ENCODE measurements at places on chromosomes 12 and 14.

DNA sequence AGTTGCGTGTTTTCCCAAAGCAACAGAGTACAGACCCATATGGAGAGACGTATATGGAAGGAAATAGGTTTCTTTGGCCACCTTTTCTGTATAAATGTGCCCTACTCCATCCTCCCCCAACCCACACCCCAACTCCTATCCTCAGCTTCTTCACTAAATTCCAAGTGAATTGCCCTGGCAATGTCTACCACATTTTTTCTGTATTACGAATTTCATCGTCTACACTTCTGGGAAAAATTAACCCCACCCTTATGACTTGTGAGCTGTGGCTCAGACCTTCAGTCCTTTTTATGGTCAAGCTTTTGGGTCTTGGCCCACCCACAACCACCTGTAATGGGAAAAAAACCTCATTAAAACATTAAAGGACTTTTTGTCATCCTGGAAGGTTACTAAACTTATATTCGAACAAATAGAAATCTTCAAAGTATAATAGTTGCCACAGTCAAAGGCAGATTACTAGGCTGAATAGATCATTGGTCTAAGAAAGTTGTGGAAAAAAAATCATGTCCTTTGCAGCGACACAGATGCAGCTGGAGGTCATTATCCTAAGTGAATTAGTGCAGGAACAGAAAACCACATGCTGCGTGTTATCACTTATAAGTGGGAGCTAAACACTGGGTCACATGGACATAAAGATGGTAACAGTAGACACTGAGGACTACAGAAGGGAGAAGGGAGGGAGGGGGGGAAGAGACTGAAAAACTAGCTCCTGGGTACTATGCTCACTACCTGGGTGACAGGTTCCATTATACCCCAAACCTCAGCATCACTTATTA, 15.7 kb upstream of the NFKBIA start:
- no peaks in the 10 kb centered on the region for H3K36me3 ChIP-seq
- no peaks in the 10 kb centered on the region for H3K27me3 ChIP-seq
- DNase-seq = no peak
- H3K27ac ChIP-seq = peak overlapping the region; percentile 58
- H3K4me1 ChIP-seq = peaks cover 10% of the 10 kb centered on the region

DNA sequence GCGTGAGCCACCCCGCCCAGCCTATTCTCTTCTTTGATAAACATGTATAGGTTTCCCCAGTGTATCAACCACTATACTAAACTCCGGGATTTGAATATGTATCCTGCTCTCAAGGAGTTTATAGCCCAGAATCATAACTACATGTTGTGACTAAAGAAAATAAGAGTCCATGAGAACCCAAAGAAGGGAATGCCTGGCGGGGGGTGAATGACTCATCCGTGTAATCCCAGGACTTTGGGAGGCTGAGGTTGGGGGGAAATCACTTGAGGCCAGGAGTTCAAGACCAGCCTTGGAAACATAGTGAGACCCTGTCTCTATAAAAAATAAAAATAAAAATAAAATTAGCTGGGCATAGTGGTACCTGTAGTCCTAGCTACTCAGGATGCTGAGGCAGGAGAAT, 57.2 kb downstream of the SIX6 start:
- no peaks in the 10 kb centered on the region for H3K27me3 ChIP-seq
- H3K27ac ChIP-seq = no peak overlapping the region
- peaks cover 10% of the 10 kb centered on the region for H3K4me1 ChIP-seq
- H3K36me3 ChIP-seq = no peaks in the 10 kb centered on the region
- no peak for DNase-seq

DNA sequence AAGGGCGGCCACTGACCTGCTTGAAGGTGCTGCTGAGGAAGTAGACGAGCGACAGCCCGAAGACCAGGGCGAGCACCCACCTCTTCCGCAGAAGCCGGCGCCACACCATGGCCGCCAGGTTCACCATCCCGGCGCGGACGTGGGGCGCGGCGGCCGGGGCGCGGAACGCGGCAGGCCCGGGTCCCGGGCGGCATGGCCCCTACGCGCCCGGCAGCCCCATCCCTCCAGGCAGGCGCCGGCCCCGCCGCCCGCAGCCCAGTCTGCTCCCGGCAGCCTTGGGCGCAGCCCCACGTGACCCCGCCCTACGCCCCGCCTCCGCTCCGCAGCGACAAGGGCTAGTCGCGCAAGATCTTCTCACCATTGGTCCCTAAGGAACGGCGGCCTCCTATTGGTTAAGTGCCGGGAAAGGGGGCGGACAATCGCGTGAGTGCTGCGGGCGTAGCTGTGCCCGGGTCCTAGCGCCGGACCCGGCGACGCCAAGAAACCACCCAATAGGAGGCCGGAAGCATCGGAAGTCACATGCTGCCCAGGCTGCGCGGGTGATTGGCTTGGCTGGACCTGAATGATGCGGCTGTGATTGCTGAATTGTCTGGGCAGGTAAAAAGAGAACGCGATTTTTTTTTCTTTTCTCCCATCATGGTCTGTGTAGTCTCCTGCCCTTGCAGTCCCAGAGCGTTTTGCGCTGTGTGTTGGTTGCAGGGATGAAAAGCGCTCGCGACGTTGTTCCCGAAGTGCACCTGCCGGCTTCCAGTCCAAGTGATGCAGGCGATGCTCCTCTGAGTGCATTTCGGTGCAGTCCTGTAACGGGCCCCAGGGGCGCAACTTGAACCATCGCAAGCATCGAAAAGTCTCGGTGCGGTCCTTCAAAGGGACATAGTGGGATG, at the start of the genes RNFT2 and SPRING1:
RNFT2 (plus strand) TSS at position 542 of the 884 bp plus-strand sequence. CDS start 2,183 bp downstream, outside the sequence.
SPRING1 (minus strand) TSS at position 296 of the 884 bp plus-strand sequence; CDS start at position 127, 169 bp downstream.
- H3K4me1 ChIP-seq = no peaks in the 10 kb centered on the region
- no peaks in the 10 kb centered on the region for H3K36me3 ChIP-seq
- H3K27me3 ChIP-seq = no peaks in the 10 kb centered on the region
- H3K4me3 ChIP-seq = peak within 1 kb of the TSS; percentile 88
- DNase-seq = peak; percentile 98

- H3K4me1 ChIP-seq = no peaks in the 10 kb centered on the region
- H3K27me3 ChIP-seq = no peaks in the 10 kb centered on the region
- H3K27ac ChIP-seq = no peak overlapping the region
- no peak for DNase-seq
- peaks cover 81% of the 10 kb centered on the region for H3K36me3 ChIP-seq
- no peak overlapping the region for H3K4me3 ChIP-seq
Measured at GRCh38 chr14:45112896-45113781, 21.1 kb downstream of the FKBP3 start.

GRCh38 chr12:29428633-29429032, 47.7 kb upstream of the ERGIC2 start:
- H3K27me3 ChIP-seq = no peaks in the 10 kb centered on the region
- no peaks in the 10 kb centered on the region for H3K4me1 ChIP-seq
- no peak for DNase-seq
- H3K4me3 ChIP-seq = no peak overlapping the region
- H3K27ac ChIP-seq = no peak overlapping the region

DNA sequence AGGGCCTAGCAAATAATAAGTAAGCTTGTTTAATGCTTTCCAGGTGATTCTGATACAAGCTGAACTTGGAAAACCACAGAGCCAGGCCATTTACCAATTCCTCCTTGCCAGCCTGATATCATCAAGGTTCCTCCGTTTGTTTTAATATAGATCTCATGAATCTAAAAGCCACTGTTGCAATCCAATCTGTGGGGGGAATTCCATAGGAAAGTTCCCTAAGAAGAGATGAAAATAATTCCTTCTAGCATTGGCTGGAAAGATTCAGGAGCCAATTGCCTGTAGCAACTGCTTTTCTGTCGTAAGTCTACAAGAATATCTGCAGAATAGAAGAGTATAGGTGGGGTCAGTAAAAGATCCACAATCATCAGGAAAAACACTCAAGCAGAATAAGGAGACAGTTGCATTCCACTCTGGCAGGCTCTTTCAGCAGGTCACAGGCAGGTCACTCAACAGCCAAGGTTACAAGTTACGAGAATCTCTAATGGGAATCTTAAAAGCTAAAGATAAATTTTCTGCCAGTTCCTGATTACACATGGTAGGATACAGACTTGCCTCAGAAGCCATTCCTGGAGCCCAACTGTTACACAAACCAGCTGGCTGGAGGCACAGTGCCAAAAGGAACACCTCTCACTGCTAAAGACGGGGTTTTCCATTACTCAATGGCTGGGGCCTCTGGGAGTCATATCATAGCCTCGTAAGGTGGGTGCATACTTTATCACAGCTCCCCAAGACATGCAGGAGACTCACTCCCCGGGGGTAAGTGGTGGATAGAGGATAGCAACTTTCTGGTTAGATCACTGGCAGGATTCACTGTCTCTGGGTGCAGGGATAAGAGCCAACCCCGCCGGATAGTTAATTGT, 43.6 kb downstream of the FGD6 start:
- no peaks in the 10 kb centered on the region for H3K4me1 ChIP-seq
- peak; percentile 10 for DNase-seq
- peak overlapping the region; percentile 34 for H3K27ac ChIP-seq
